Sigmoid colon (tissue), 7 donors: ENCODE measurements at places on chromosomes 1 and 21. TPM values are rescaled to one million over a fixed set of nuclear protein-coding genes. Genes with fewer than 3 reads are reported as not detected.

GRCh38 chr1:9280015-9280860 is 12.5 kb upstream of the SPSB1 start:
- H3K4me3 ChIP-seq = no peak overlapping the region
- DNase-seq = peak; percentile 82
- H3K27ac ChIP-seq = no peak overlapping the region
- H3K4me1 ChIP-seq = peaks cover 33% of the 10 kb centered on the region
- no peaks in the 10 kb centered on the region for H3K36me3 ChIP-seq

DNA sequence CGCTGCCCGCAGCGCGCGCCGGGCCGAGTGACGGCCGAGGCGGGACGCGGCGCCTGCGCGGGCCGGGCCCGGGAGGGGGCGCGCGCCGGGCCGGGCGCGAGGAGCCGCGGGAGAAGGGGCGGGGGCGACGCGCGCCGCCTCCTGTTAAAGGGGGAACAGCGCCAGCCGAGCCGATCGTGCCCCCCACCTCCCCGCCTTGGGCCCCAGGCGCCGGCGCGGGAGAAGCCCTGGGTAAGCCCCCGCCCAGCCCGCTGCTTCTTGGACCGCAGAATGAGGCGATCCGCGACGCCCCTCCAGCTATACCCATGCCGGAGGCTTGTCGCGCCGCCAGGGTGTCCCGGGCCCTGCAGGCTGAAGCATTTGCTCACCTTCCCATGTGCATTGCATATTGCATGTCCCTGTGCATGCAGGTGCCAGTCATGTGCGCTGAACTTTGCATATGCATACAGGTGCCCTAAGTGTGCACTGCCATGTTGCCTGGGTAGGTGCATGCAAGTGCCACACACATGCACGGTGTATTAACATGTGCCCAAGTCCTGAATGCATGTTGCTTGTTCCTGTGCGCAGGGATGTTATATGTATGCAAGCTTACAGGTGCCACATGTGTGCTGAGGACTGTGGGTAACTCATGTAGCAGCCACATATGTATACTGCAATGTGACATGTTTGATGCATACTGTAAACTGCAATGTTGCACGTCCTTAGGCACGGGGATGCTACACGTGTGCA is at the start of gene ADGRB2:
Gene ADGRB2 (minus strand): TSS at position 29 of the 729 bp plus-strand sequence. CDS start 7,119 bp downstream, outside the sequence.
- DNase-seq = no peak
- H3K27ac ChIP-seq = no peak within 1 kb of the TSS
- H3K36me3 ChIP-seq = no peaks in the 10 kb centered on the region
- peaks cover 43% of the 10 kb centered on the region for H3K4me1 ChIP-seq

GRCh38 chr1:220529521-220530020 is 1.6 kb downstream of the MARK1 start:
- no peaks in the 10 kb centered on the region for H3K27me3 ChIP-seq
- H3K27ac ChIP-seq = peak overlapping the region; percentile 87
- H3K4me1 ChIP-seq = peaks cover 15% of the 10 kb centered on the region

DNA sequence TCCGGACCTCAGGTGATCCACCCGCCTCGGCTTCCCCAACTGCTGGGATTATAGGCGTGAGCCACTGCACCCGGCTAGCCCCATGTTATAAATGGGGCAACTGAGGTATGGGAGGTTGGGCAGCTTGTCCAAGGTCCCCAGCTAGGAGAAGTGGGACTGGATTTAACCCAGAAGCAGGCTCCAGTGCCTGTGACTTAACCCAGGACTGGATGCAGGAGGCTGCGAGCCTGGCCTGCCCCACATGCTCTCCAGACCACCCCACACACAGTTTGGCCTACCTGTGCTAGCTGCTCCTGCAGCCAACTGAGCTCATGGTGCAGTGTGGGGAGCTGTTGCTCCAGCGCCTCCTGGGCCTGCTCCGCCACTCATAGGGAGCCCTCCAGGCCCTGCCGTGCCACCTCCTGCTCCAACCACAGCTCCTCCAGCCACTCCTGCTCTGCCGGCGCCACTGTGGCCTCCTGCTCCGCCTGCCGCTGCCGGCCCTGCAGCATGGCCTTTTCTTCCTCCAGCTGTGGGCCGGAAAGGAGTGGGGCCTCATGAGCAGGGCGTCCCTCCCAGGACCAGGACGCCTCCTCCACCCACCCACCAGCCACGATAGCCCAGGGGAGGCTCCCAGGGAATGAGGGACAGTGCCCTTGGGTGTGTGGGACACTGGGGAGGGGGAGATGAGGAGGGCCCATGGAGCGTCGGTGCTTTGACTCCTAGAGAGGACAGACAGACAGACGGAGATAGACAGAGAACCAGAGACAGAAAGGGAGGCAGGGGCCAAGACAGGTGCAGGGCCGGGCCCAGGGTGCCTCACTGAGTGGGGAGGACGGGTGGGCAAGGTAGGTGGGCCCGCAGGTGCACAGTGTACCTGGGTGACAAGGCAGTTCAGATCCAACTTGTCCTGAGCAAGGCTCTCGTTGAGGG is 12.4 kb upstream of the NBPF1 start:
- peaks cover 44% of the 10 kb centered on the region for H3K36me3 ChIP-seq
- peak; percentile 78 for DNase-seq
- H3K4me3 ChIP-seq = no peak overlapping the region
- no peaks in the 10 kb centered on the region for H3K4me1 ChIP-seq
- H3K27me3 ChIP-seq = no peaks in the 10 kb centered on the region

DNA sequence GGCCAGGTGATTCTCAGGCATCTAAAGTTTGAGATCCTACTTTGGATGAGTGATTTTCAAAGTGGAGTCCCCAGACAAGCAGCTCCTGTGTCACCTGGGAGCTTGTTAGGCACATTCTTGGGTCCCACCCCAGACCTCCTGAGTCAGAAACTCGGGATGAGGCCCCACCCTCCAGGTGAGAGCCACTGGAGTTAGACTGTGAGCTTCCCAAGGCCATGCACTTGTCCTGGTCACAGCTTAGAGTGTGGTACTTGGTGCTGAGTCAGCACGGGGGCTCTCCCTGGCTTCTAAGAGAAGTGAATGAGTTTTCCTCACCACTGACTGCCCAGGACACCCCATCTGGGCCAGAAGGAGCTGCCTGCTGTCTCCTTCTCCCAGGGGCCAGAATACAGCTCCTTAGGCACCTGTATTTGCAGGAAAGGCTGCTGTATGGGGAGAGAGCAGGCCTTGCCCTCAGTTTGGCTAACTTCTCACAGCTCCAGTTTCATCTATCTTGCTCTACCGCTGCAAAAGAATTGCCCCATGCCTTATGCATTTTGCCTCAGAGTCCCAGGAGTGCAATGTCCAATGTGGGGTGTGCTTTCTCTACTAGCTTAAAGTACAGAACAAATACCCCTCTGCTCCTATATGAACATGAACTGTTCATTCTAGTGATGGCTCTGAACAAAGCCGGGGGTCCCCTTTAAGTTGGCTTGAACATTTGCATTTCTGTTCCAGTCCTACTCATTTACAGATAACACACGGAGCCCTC is 98.1 kb downstream of the PSMG1 start:
- no peaks in the 10 kb centered on the region for H3K4me1 ChIP-seq
- H3K4me3 ChIP-seq = no peak overlapping the region
- H3K36me3 ChIP-seq = no peaks in the 10 kb centered on the region
- no peak for DNase-seq
- no peaks in the 10 kb centered on the region for H3K27me3 ChIP-seq
- H3K27ac ChIP-seq = no peak overlapping the region

DNA sequence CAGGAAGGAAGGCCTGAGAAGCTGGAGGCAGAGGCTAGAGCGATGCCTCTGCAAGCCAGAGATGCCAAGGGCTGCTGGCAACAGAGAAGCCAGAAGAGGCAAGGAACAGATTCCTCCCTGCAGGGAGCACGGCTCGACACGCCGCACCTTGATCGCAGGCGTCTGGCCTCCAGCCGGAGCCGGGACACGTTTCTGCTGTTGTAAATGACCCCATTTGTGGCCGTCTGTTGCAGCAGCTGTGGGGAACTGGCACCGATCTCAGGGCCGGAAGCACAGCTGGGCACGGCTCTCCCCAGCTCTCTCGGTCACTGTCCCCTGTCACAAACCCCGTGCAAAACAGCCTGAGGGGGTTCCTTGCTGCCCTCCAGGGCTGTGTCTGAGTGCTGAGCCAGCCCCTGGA is 59.6 kb downstream of the SIK1 start:
- no peaks in the 10 kb centered on the region for H3K27me3 ChIP-seq
- no peak overlapping the region for H3K4me3 ChIP-seq
- H3K4me1 ChIP-seq = peaks cover 5% of the 10 kb centered on the region

DNA sequence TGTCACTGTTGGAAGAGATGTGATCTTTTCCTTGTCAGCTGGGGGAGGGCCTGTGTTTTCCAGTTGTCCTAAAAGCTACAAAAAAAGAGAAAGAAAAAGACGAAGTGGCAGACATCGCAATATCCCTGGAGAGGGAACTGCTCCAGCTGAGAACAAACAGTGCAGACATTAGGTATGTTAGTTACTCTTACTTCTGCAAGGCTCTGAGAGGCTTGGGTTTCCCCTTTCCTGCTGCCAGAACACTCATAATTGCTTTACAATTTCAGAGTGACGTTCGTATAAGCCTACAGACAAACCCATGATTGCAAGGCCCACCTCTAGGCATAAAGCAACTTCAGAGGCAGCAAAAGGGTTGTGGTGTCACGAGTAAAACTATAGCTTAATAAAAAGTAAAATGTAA is 31.1 kb downstream of the CD160 start:
- H3K36me3 ChIP-seq = peaks cover 13% of the 10 kb centered on the region
- H3K27ac ChIP-seq = no peak overlapping the region
- H3K27me3 ChIP-seq = no peaks in the 10 kb centered on the region
- DNase-seq = no peak
- peaks cover 33% of the 10 kb centered on the region for H3K4me1 ChIP-seq

DNA sequence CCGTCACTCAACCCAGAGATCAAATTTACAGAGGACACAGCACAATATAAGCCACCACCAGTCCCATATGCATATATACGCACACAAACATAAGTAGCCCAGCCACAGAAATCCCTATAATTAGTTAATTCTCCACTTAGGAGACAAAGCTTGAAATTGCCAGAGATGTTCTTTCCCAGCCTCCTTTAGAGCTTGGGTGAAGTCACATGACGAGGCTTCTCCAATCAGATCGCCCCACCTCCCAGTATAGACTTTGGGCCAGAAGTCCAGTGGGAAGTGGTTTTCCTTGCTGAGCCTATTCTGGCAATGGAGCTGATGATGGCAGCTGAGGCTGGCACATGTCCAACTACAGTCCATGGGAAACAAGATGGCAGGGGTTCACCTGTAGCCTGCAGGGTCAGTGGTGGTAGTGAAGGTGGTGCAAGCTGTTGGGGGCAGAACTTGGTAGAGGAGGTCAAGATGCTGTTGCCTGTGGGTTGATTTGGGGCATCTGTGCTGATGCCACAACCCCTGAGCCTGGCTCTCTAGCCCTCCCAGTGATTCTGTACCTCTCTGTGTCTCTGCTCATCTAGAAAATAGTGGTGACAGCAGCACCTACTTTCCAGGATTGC is 535.9 kb downstream of the MATN1 start:
- no peaks in the 10 kb centered on the region for H3K4me1 ChIP-seq
- no peak overlapping the region for H3K4me3 ChIP-seq
- H3K27me3 ChIP-seq = no peaks in the 10 kb centered on the region
- no peak for DNase-seq

DNA sequence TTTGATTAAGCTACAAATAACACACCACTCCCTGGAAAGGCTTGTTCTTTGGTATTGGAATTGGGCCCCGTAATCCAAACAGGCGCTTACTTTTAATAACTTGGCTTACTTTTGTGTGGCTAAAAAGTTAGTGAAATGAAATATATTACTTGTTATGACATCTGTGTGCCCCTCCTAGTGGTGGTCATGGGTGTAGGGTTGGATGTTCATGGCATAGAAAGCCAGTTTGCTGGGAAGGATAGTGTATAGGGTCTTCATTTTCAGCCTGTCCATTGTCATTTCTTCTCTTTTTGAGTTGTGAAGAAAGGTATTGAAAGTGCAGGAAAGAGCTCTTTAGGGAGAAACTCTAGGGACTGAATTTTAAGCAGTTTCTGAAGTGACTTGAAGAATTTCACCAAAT is 5.9 kb downstream of the CDC14A start:
- no peaks in the 10 kb centered on the region for H3K4me1 ChIP-seq
- no peaks in the 10 kb centered on the region for H3K36me3 ChIP-seq
- no peak for DNase-seq
- no peak overlapping the region for H3K4me3 ChIP-seq

- no peak overlapping the region for H3K27ac ChIP-seq
- H3K36me3 ChIP-seq = no peaks in the 10 kb centered on the region
- no peak for DNase-seq
- H3K27me3 ChIP-seq = no peaks in the 10 kb centered on the region
- H3K4me1 ChIP-seq = no peaks in the 10 kb centered on the region
Measured at GRCh38 chr1:93474321-93474720, 26.4 kb downstream of the FNBP1L start.

- H3K36me3 ChIP-seq = no peaks in the 10 kb centered on the region
- no peaks in the 10 kb centered on the region for H3K27me3 ChIP-seq
- H3K4me3 ChIP-seq = no peak overlapping the region
- H3K27ac ChIP-seq = no peak overlapping the region
- no peaks in the 10 kb centered on the region for H3K4me1 ChIP-seq
Measured at GRCh38 chr1:22319608-22320007, 132.0 kb upstream of the ZBTB40 start.

DNA sequence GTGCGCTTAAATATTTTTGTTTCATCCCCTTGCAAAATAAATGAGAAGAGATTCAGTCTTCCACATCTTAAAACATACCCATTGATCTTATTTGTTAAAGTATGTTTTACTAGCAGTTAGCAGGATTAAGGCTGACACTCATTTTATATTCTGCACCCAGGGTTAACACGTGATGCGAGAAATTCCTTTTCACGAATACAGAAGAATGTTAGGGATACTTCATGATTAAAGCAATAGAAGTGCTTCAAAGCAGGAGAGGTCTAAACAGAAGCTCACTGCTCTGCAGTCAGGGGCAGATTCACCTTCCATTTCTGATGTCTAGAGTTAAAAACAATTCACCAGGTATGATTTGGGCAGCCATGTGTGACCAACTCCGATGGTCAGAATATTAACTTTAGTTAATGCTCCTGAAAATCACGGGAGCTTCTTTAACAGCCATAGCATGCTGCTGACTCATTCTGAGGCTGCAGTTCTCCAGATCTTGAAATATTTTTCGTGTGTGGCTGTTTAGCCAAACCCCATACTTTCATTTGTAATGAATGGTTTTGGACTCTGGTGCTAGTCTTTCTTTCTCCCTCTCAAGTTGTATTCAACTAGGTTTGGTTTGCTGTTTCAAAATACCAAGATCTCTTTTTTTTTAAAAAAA is 19.7 kb downstream of the BCAR3 start:
- peaks cover 61% of the 10 kb centered on the region for H3K4me1 ChIP-seq
- no peaks in the 10 kb centered on the region for H3K27me3 ChIP-seq
- no peaks in the 10 kb centered on the region for H3K36me3 ChIP-seq
- no peak for DNase-seq

DNA sequence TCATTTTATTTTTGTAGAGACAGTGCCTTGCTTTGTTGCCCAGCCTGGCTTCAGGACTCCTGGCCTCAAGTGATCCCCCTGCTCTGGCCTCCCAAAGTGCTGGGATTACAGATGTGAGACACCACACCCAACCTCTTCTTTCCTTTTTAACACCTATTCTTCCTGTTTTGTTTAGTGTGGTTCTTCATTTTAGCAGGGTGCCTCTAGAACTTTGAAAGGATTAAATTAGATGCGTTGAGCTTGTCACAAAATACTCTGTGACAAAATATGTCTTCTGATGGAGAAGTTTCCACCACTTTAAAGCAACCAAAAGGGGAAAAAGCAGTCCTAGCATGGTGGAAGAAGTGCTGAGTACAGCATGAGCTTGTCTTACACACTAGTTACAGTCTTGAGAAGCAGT is 42.0 kb downstream of the CDC14A start:
- no peak overlapping the region for H3K27ac ChIP-seq
- H3K4me3 ChIP-seq = no peak overlapping the region
- no peaks in the 10 kb centered on the region for H3K4me1 ChIP-seq
- no peaks in the 10 kb centered on the region for H3K27me3 ChIP-seq

Gene YARS1
- 29.6 TPM for total RNA-seq

Gene FAM163A
- 1.4 TPM for total RNA-seq

Gene TEKT2
- not detected for total RNA-seq

Gene OR2L5
- total RNA-seq = not detected

Gene DISP3
- total RNA-seq = 0.28 TPM
